ENCODE measurements at places on chromosomes 11 and 22.

GRCh38 chr11:117902001-117902845 is 25.8 kb upstream of the FXYD6 start:
- DNase-seq = no peak

DNA sequence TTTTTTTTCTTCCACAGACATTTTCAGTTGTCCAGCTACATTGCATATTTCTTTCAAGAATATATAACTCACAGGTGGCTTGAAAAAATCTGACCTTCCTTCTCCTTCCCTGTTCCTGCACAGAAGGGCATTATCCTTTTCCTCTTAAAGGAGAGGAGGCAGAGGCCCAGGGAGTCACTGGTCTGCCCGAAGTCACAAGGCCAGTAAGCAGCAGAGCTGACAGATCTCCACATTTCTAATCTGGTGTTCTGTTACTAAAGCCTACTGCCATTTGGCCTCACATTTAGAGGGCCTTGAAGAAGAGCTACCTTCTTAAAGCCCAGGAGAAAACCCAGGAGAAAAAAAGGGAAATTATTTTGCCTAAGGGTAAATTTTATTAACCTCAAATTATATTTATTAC is 12.3 kb downstream of the ENDOD1 start:
- DNase-seq = no peak

DNA sequence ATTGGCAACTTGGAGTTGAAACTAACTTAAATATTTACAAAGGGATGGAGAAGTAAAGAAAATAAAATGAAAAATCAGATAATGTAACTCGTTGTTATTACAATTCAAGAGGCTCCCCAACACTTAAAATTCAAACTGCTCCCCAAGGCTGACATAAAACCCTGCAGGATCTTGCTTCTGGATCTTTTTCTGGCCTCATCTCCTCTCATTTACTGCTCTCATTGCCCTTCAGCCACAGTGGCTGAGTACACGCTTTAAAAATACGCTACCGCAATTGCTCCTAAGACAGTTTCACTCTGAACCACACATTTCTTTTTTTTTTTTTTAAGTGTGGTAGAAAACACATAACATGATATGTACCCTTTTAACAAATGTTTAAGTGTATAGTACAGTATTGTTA is 718.1 kb upstream of the ANO3 start:
- DNase-seq = no peak

GRCh38 chr11:94845622-94846021 is 77.5 kb downstream of the AMOTL1 start:
- no peak for DNase-seq

DNA sequence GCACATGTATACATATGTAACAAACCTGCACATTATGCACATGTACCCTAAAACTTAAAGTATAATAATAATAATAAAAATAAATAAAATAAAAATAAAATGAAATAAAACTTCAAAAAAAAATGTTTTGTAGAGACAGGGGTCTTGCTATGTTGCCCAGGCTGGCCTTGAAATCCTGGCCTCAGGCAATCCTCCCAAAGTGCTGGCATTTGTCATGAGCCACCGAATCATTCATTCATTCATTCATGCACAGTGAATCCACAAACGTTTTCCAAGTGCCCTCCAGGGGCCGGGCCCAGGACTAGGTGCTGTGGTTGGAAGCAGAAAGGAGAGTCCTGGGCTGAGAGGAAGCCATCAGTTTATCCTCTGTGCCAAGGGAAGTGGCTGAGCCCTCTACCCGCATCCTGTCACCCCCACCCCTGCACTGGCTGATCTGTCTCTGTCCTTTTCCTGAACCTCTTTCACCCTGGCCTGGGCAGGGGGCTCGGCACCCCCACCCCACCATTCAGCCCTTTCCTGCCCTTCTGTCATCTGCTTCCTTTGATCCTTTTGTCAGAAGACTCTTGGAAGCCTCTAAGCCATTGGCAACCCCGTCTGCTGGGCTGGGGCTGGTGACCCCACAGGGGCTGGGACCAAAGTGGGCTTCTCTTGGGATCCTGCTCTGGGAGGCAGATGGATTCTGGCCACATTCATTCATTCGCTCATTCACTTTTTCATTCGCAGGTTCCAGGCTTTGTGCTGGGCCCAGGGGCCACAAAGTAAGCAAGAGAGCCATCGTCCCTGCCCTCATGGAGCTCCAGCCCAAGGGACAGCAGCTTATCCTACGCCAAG is 84.3 kb downstream of the IGLL1 start:
- no peak for DNase-seq

DNA sequence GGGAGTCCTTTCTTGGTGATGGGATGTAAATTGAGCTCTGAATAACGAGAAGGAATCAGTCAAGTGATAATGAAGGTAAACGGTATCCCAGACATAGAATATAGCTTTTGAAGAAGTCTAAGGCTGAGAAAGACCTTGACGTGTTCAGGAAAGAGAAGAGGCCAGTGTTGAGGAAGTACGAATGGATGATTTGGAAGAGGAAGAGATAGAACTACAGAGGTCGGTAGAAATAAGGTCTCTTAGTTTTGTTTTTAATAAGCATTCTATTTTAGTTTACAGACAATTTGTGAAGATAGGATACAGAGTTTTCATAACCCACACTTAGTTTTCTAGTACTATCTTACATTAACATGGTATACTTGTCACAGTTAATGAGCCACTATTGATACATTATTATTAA is 1598.1 kb downstream of the FAM181B start:
- DNase-seq = no peak

GRCh38 chr11:64314805-64315561 is 2.4 kb downstream of the TRMT112 start:
- DNase-seq = no peak

- DNase-seq = no peak
These were observed 50.3 kb upstream of the THY1 start for GRCh38 chr11:119473226-119473625.

GRCh38 chr11:67642173-67643120 is 2.9 kb upstream of the TBX10 start:
- no peak for DNase-seq

GRCh38 chr11:64334764-64335735 is 5.0 kb upstream of the CCDC88B start:
- DNase-seq = no peak

- no peak for DNase-seq
These were observed 26.1 kb upstream of the RTL6 start for GRCh38 chr22:44523981-44524759.

DNA sequence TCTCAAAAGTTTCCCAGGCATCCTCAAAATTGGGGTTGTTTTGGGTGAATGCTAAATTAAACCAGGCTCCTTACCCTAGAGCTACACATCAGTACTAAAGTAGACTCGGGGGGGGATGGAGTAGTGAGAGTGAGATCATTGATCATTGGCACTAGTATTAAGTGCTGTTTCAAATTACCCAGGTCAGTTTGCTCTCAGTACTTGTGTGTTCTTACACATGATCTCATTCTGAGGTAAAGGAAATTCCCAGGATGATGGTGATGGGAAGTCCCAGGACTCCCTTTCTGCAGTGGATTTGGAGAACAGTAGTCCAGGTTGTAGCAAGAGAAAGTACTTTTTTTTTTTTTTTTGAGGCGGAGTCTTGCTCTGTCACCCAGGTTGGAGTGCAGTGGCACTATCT is 12.5 kb downstream of the RBM4 start:
- DNase-seq = no peak

- no peak for DNase-seq
These were observed 9.9 kb downstream of the SYNGR1 start for GRCh38 chr22:39359659-39360195.

DNA sequence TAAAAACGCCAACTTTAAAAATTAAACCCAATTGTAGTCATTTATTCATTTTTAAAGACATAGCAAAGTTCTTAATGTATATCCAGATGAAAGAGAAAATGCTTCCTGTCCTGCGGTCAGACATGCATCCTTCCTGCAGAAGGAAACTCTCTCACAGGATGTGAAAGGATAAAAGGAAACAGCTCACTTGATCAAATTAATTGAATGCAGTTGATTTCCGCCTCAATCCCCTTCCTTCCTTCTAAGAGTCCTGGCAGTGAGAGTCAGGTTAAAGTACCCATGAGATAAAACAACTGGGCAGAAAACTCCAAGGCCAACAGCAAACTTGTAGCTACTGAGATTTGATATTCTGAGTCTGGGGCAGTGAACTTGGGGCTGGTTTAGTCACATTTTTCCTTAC is 38.5 kb downstream of the CWC15 start:
- DNase-seq = no peak

DNA sequence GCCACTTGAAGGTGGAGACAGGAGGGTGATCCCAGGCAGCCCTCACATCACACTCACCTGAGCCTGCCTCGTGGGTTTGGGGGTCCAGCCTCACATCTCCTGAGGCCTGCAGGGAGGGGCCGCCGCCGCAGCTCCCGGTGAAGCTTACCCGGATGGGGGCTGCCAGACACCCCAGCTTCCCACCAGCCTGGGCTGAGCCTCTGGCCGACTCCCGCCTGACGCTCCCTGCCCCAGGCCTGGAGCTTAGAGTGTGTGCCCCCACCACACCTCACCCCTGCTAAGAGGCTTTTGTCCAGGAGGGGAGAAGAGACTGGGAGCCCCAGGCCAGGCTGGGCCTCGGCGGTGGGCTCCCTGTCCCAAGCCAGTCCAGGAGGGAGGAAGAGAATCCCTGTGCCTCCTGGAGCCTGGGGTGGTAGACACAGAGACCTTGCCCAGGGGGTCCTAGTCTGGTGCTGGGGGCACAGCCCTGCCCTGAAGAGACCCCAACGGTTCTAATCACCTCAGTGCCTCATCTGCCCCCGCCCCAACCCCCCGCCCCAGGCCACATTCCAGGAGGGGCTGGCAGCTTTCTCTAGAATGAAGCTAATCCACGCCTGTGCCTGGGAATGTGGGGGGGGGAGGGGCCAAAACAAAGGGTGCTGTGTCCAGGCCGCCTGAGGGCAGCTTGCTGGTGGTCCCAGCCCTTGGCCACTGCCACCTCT is at the start of gene SLC16A8:
TSS of gene SLC16A8 (minus strand) at position 254 of the 701 bp plus-strand sequence. CDS start 1,311 bp downstream, outside the sequence.
- no peak for DNase-seq

- no peak for DNase-seq
These were observed 253.1 kb downstream of the TTC28 start for GRCh38 chr22:28426346-28427132.

GRCh38 chr11:124644426-124645280 is 22.0 kb downstream of the TBRG1 start:
- peak; percentile 39 for DNase-seq

DNA sequence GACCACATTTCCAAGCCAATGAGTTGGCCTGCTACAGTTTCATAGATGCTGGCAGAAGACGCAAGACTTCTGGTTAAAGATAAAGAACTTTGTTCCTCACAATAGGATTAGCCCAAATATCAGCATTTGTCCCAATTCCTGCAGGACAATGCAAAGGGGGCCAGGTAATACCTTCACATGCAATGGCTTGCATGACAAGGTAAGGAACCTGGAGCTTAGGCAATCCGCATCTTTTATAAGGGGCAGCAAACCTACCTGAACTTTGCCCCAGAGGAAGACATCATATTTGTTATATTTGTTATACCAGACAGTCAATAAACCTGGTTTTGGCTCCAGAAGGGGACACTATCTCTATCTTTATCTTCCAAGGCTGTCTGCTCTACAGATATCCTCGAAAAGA is 5.3 kb downstream of the P2RY6 start:
- DNase-seq = no peak

DNA sequence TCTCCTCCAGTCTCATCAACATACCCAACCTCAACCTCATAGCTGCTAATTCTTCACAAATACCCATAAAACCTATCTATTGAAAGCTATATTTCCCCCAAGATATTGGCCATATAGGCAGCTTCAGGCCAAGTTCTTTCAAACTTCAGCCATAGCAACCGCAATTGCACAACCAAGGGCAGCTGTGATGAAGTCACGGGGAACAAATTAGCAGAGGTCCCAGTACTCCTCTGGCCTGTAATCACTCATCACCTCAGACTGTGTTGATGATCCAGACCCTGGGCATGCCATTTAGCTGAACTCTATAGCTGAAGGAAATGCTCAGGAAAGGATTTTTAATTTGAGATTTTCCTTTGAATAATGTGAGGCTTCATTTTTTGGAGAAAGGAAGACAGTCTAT is 84.1 kb downstream of the SLC1A2 start:
- DNase-seq = no peak

GRCh38 chr22:19691007-19691720 is 23.1 kb upstream of the SEPTIN5 start:
- no peak for DNase-seq

GRCh38 chr11:107182978-107183377 is 164.7 kb upstream of the GUCY1A2 start:
- no peak for DNase-seq

- DNase-seq = no peak
These were observed 39.1 kb downstream of the CASP12 start for GRCh38 chr11:104858882-104859775.

- no peak for DNase-seq
These were observed 7.0 kb upstream of the TNFRSF13C start for GRCh38 chr22:41933411-41934177.

- no peak for DNase-seq
These were observed 643.9 kb downstream of the TBC1D22A start for GRCh38 chr22:47406180-47406834.

GRCh38 chr11:45892856-45893255 is 7.4 kb downstream of the MAPK8IP1 start:
- no peak for DNase-seq

GRCh38 chr11:9703280-9703679 is 39.4 kb downstream of the SWAP70 start:
- no peak for DNase-seq

- DNase-seq = no peak
These were observed 57.7 kb downstream of the TEAD1 start for GRCh38 chr11:12731841-12732336.

GRCh38 chr11:21174781-21175180 is 505.4 kb downstream of the NELL1 start:
- no peak for DNase-seq

- no peak for DNase-seq
These were observed 423.4 kb downstream of the GUCY1A2 start for GRCh38 chr11:106594751-106595351.

DNA sequence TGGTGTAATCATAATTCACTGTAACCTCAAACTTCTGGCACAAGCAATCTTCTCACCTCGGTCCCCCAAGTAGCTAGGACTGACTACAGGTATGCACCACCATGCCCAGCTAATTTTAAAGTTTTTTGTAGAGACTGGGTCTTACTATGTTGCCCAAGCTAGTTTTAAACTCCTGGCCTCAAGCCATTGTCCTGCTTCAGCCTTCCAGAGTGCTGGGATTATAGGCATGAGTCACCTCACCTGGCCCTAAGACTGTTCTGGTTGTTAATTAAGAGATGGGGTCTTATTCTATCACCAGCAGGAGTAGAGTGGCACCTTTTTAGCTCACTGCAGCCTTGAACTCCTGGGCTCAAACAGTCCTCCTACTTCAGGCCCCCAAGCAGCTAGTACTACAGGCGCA is 52.0 kb upstream of the DEPDC7 start:
- no peak for DNase-seq

DNA sequence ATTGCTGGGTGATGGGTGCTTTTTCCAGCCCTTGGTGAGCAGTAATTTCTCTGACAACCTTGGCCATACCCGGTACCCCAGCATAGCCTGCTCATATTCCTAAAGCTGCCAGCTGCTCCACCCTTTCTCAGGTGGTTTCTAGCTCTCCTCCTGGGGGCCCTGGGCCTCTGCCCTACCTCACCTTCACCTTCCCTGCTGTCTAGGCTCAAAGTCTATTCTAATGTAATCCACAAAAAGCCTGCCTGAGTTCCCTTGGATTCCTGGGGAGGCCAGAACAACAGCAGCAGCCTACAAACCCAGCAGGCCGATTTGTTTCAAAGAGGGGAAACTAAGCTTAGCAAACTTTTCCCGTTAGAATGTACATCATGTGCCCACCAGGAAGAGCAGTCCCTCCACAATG is 117.6 kb downstream of the DSCAML1 start:
- DNase-seq = no peak

Data from hippocampal formation (tissue), 2 donors.